ENCODE measurements at places on chromosomes 12 and 14. TPM values are rescaled to one million over a fixed set of nuclear protein-coding genes. Genes with fewer than 3 reads are reported as not detected.

The WNT5B gene
- not detected for total RNA-seq

The LRFN5 gene
- not detected for total RNA-seq

The FMNL3 gene
- total RNA-seq = 39.5 TPM

The NINJ2 gene
- 8.7 TPM for total RNA-seq

The TMEM121 gene
- 6.4 TPM for total RNA-seq

The DDX55 gene
- total RNA-seq = 44.2 TPM

The CRADD gene
- total RNA-seq = 15.1 TPM

The TSPAN19 gene
- not detected for total RNA-seq

The TSHR gene
- 1.7 TPM for total RNA-seq

The ANAPC5 gene
- 126 TPM for total RNA-seq

The RNASE2 gene
- not detected for total RNA-seq

The LHX5 gene
- not detected for total RNA-seq

The XRCC3 gene
- total RNA-seq = 14.3 TPM

DNA sequence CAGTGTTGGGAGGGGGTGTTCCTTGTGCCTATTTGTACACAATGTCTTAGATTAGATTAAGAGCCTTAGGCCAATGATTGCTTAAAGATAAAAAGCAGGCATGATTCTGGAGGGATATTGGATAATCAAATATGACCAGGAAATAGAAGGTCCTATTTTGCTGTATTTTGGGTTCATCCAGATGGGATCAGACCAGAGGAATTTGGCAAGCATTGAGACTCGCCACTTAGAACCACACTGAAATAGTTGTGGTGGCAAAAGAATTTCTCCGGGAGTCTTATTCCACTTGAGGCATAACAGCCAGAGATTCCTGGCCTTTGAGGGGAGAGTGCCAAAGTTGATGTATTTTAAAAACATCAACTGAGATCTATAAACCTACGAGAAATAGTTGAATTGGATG, 327.2 kb downstream of the RAD51B start:
- H3K4me1 ChIP-seq = no peaks in the 10 kb centered on the region
- H3K36me3 ChIP-seq = no peaks in the 10 kb centered on the region

DNA sequence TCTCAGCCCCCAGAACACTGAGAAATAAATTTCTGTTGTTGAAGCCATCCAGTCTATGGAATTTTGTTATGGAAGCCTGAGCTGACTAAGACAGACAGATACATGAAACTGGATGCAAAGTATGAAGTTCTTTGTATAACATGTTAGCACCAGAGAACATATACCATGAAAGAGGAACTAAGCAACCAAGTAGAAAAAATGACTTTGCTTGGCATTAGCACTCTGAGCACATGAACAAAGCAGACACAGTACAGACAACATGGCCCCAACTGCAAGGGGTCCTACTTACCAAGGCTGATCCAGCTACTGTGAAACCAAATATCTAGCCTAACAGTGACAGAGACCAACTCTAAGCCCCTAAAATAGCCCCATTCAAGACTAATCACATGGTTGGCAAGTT, 13.8 kb downstream of the EXOC5 start:
- H3K4me3 ChIP-seq = no peak overlapping the region
- no peak overlapping the region for H3K27ac ChIP-seq
- no peaks in the 10 kb centered on the region for H3K36me3 ChIP-seq
- H3K4me1 ChIP-seq = no peaks in the 10 kb centered on the region
- no peak for DNase-seq

DNA sequence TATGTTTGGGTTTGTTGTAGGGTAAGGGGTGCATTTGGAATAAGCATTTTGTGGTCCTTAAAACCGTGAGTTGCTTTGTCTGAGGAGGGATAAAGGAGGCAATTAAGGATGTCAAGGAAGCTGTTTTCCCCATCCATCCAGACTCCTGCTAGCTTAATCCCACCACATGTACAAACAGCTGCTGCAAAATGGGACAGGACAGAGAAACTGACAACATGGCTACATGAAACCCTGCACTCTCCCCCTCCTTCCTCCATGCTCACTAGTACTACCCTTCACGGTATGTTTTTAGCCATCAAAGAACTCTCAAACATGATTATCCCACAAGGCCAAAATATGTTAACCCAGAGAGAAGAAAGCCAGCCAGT, 20.6 kb downstream of the ST8SIA1 start:
- no peak overlapping the region for H3K27ac ChIP-seq
- peaks cover 3% of the 10 kb centered on the region for H3K36me3 ChIP-seq

- peaks cover 3% of the 10 kb centered on the region for H3K36me3 ChIP-seq
- no peak overlapping the region for H3K27ac ChIP-seq
- DNase-seq = no peak
- no peaks in the 10 kb centered on the region for H3K27me3 ChIP-seq
- H3K4me1 ChIP-seq = no peaks in the 10 kb centered on the region
Observed at GRCh38 chr12:9149372-9149771, 33.7 kb upstream of the A2M start.

DNA sequence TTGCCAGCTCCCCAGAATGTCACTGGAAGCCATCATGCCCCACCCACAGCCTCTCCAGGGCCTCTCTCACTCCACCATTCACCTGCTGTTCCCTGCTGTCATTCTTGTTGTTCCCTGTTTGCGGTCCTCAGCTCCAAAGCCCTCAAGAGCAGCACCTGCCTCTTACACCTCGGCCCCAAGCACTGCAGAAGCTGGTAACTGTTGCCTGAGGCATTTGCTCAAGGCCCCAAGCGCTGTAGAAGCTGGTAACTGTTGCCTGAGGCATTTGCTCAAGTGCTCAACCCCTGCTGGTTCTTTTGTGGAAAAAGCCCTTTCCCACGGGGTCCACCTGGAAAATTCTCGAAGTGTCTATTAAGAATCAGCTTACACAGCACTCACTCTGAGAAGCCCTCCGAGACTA, 78.0 kb downstream of the ARL6IP4 start:
- H3K4me3 ChIP-seq = no peak overlapping the region
- H3K27ac ChIP-seq = no peak overlapping the region
- no peaks in the 10 kb centered on the region for H3K4me1 ChIP-seq
- peaks cover 3% of the 10 kb centered on the region for H3K36me3 ChIP-seq

DNA sequence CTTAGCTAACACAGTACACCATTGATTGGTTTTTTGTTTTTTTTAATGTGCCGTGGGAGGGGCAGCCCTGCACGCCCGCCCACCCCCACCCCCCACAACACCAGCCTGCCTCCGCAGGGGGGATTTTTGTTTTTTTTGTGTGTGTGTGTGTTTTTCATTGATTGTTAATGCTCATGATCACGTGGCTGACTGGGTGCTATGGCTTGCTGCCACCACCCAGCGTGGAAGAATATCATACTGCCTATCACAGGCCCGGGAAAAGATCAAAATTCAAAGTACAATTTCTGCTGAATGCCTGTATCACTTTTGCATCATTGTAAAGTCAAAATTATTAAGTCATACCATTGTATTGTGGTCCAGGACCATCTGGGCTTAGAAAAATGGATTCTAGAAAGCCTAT, 8.3 kb downstream of the RESF1 start:
- no peaks in the 10 kb centered on the region for H3K27me3 ChIP-seq
- H3K4me3 ChIP-seq = no peak overlapping the region
- no peak for DNase-seq
- H3K27ac ChIP-seq = peak overlapping the region; percentile 54
- H3K36me3 ChIP-seq = peaks cover 73% of the 10 kb centered on the region

DNA sequence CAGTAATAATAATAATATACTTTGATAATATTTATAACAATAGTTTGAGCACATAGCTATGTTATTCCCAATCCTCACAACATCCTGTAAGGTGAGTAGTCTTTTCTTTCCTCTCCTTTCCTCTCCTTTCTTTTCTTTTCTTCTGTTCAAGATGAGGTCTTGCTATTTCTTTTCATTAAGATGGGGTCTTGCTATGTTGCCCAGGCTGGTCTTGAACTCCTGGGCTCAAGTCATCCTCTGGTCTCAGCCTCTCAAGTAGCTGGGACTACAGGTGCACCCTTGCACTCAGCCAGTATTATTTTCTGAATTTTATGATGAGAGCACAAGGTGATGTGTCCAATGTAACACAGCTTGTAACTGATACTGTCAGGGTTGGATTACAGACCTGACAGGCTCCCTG, 134.6 kb downstream of the OTOGL start:
- no peaks in the 10 kb centered on the region for H3K27me3 ChIP-seq
- no peaks in the 10 kb centered on the region for H3K4me1 ChIP-seq
- no peak overlapping the region for H3K27ac ChIP-seq
- no peaks in the 10 kb centered on the region for H3K36me3 ChIP-seq

DNA sequence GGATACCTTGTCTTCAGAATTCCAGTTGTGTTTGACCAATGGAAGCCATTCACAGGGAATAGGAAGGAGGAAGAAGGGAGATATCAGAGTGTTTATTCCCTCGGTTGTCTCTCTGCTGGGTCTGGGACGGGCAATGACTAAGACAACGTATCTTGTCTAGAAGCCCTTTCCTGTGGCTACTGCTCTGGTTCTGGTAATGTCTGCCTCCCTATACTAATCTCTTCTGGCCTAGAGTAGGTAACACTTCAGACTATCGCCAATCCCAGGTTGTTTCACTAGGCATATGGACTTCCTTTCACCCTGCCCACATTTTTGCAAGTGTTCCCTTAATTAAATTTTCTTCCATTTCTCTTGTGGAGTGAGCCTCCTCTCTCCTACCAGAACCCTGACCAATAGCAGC, 687.7 kb upstream of the TBX3 start:
- H3K4me1 ChIP-seq = peaks cover 2% of the 10 kb centered on the region
- H3K4me3 ChIP-seq = no peak overlapping the region
- no peaks in the 10 kb centered on the region for H3K36me3 ChIP-seq
- H3K27ac ChIP-seq = no peak overlapping the region
- no peak for DNase-seq
- no peaks in the 10 kb centered on the region for H3K27me3 ChIP-seq

- H3K4me1 ChIP-seq = no peaks in the 10 kb centered on the region
- no peak overlapping the region for H3K27ac ChIP-seq
- no peaks in the 10 kb centered on the region for H3K36me3 ChIP-seq
- no peaks in the 10 kb centered on the region for H3K27me3 ChIP-seq
Observed at GRCh38 chr12:69405566-69405865, 46.0 kb downstream of the YEATS4 start.

DNA sequence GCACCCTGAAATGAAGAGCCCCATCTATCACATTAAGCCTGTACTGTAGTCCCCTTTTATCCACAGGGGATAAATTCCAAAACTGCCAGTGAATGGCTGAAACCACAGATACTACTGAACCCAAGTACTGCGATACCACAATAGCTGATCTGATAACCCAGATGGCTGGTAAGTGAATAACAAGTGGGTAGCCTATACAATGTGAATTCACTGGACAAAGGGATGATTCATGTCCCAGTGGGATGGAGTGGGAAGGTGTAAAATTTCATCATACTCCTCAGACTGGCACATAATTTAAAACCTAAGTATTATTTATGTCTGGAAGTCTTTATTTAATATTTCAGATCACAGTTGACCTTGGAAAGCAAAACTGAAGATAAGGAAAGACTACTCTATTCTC, 201.3 kb downstream of the GPHN start:
- H3K4me1 ChIP-seq = no peaks in the 10 kb centered on the region
- no peak overlapping the region for H3K4me3 ChIP-seq
- no peak overlapping the region for H3K27ac ChIP-seq

GRCh38 chr14:51653079-51653774, 1.5 kb downstream of the FRMD6 start:
- no peak for DNase-seq
- H3K27me3 ChIP-seq = peaks cover 16% of the 10 kb centered on the region
- no peaks in the 10 kb centered on the region for H3K36me3 ChIP-seq
- H3K27ac ChIP-seq = no peak overlapping the region

DNA sequence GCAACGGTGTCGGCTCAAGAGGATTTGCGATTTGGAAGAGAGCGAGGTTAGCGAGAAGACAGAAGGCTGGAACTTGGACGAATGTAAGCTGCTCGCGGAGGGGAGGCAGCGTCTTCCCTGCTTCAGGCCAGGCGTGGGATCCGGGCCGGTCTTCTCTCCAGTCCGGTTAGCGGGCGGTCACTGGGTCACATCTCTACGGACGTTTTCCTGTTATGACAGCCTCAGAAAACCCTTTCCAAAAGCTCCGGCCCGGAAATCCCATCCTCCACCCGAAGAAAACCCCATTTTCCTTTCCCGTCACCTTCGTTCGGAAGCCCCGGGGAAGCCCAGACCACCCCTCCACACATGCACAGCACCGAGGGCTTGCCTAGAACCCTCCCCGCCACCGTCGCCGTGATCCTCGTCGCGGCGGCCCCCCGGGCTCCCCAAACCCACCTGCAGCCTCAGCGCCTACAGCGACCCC, 268 bp downstream of the NDUFB1 start:
- H3K36me3 ChIP-seq = no peaks in the 10 kb centered on the region
- H3K27me3 ChIP-seq = no peaks in the 10 kb centered on the region
- peaks cover 26% of the 10 kb centered on the region for H3K4me1 ChIP-seq
- peak overlapping the region; percentile 81 for H3K27ac ChIP-seq

GRCh38 chr12:29309320-29309902, 71.6 kb downstream of the ERGIC2 start:
- H3K4me1 ChIP-seq = no peaks in the 10 kb centered on the region
- no peak overlapping the region for H3K27ac ChIP-seq
- H3K36me3 ChIP-seq = no peaks in the 10 kb centered on the region
- H3K4me3 ChIP-seq = no peak overlapping the region
- no peaks in the 10 kb centered on the region for H3K27me3 ChIP-seq
- no peak for DNase-seq

GRCh38 chr12:3574986-3575385, 84.0 kb downstream of the PRMT8 start:
- no peaks in the 10 kb centered on the region for H3K36me3 ChIP-seq
- H3K27ac ChIP-seq = no peak overlapping the region
- no peak overlapping the region for H3K4me3 ChIP-seq
- H3K4me1 ChIP-seq = no peaks in the 10 kb centered on the region
- DNase-seq = no peak
